Mesothelial cell of epicardium (in vitro differentiated cells): ENCODE measurements at places on chromosomes 2 and 18.

GRCh38 chr2:236080412-236080811, 87.8 kb downstream of the GBX2 start:
- no peak for DNase-seq

- DNase-seq: no peak
Observed at GRCh38 chr18:29188760-29189159, 1011.8 kb upstream of the CDH2 start.

DNA sequence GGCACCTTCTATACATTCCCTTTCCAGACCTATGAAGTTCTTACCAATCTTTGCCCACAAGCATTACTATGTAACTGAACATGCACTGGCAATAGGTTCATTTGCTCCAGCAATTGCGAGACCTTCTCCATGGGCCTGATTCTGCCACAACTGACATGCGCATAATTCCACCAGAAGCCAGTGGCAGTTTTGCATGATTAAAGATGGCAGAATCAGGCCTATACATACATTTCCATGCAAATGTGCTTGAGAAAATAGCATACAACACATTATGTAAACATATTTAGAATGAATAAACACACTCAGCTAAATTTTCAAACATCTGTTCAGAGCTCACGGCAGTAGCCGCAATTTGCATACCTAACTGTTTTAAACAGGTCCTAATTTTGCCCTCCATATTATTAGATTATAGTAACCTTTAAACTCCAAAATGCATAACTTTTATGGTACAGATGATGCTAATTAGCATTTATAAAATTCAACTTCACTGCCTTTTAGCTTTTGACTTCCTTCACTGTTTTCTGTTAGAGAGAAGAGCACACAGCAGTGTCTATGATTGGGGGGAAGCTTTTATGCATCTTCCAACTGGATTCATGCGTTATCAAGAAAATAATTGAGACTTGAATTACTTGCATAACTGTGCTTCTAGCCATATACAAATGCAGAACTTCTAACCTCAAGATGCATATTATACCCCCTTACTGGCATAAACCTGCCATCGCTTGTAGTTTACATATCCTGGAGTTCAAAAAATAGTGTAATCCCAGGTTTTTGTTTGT, 155.3 kb upstream of the CDH19 start:
- no peak for DNase-seq

- DNase-seq: no peak
Observed at GRCh38 chr18:79856119-79857007, 58.6 kb downstream of the KCNG2 start.

GRCh38 chr2:121196132-121196848, 88.7 kb downstream of the TFCP2L1 start:
- DNase-seq: no peak

DNA sequence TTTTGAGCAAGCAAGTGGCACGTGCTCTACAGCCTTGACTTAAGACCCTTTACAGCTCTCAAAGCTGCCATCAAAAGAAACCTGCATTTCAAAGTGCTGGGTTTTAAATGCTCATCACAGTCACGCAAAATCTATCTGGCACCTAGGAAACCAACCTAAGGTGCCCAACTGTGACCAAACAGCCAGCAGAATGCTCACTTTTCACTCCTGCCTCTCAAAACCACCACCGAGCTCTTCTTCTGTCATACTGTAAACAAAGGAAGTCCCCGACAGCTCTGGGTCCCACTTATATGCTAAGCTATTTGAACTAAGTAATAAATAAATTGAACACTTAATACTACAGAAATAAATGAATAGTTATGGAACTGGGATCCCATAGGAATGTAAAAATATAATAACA, 33.6 kb downstream of the SATB2 start:
- no peak for DNase-seq

DNA sequence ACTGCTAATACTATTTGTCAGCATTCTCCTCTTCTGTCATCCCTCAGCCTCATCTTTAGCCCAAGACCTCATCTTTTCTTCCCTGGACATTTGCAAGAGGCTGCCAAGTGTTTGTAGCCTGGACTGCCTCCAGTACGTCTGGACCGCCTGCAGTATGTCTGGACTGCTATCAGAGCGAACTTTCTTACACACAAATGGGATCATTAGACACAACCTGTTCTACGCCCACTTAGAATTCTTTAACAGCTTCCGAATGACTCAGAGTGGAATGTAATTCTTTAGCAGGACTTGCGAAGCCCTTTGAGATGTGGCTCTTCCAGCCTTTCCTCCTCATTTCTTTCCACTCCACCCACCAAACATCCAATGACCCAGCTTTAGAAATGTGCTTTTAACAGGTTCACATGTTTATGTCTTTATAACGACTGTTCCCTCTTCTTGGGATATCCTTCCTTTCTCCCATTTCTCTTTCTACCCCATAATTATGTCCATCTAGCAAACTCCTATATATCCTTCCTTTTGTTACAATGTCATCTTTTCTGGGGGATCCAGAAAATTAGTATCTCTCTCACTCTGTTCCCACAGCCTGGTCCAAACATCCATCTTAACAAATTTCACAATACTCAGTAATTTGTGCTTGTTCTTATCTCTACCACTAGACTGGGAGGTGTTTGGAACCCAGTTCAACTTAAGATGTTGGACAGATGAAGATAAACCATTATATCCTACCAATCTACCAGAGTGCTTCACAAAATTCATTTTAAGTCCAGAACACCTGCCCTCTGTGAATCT, 171.3 kb upstream of the PGAP1 start:
- no peak for DNase-seq

DNA sequence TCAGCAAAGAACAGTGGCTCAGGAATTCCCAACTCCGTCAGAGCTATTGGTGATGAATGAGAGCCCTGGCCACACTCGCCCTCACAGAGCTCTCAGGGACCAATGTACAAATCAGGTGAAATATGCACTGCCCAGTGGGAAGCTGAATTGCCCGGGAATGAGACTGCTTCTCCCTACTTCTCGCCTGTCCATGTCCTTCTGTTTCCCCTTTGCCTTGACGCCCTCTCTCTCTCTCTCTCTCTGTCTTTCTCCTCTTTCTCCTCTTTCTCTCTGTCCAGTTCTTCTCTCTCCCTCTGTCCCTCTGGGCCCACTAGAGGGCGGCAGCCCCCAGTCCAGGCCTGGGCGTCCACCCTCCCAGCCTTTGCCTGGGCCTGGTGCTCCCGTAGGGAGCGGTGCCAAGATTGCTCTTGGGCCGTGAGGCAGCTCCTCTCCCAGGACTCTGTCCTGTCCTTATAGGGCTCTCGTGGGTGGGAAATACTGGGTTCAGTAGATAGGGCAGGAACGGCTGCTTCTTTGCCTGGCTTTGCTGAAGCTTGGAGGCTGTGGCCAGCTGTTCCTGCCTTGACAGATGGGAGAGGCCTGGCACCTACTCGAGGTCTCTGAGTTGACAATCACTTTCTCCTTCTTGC, 28.4 kb upstream of the PUM2 start:
- peak; percentile 75 for DNase-seq

- no peak for DNase-seq
Observed at GRCh38 chr2:233705911-233706506, 6.7 kb upstream of the UGT1A5 start.

DNA sequence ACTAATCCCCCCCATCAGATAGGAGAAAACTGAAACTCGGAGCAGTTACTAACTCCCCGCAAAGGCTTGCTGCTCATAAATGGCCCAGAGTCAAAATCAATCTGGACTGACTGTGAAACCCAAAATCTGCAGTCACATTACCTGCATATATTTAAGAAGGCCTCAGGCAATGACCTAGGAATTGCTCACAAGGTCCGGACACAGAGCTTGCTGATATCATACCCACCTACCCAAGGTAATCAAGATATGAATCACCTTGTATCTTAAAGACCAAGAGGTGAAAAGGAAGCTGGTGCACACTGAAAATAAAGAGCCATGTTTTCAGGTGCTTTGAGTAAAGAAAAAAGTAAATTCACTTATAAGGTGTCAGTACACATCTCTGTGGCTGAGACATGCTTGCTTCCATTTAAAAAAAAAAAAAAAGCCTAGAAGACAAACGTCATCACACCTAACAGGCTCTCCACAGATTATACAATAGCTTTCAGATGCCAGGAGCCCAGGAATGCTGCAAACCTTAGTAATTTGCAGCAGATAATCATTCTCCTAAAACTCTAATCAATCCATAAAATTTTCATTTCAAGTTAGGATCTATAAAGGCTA, 195.4 kb downstream of the ZEB2 start:
- no peak for DNase-seq

- no peak for DNase-seq
Observed at GRCh38 chr18:3466045-3466444, 16.1 kb downstream of the TGIF1 start.

- DNase-seq: no peak
Observed at GRCh38 chr2:75609937-75610508, 36.6 kb upstream of the MRPL19 start.

DNA sequence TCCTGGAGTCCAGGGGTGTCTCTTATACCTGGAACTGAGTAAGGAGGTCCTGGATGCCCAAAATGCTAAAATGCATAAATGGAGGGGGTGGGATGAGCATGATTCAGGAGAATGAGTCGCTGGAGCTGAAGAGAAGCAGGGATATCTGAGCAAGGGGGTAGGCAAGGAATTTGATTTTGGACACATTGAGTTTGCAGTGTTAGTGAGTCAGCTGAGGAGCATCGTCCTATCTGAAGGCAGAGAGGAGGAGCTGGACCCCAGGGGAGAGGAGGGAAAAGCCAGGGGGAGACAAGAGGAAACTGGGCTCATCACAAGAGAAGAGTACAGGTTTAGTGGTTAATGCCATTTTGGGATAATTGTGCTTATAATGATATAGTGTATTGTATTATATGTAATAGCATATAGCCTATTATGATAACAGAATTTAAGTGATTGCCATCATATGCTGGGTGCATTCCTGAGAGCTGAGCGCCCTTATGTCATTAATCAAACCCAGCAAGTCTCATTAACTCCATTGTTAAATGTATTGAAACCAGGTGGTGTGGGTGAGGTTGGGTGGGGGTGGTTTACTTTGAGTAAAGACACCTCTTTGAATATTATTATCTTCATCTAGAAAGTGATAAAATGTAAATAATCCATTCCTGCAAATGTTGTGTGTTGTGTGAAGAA, 12.4 kb downstream of the EHD3 start:
- no peak for DNase-seq

DNA sequence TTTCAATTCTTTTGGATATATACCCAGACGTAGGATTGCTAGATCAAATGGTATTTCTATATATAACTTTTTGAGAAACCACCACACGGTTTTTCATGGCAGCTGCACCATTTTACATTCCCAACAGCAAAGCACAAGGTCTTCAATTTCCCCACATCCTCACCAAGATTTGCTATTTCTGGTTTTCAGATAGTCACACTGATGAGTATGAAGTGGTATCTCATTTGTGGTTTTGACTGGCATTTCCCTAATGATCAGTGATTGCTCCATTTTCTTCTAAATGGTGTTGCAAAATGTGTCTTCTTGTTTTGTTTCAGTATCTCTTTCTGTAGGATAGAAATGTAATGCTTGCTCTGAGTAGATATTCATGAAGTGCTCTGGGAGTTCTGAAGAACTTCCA, 52.0 kb downstream of the ANKRD44 start:
- DNase-seq: no peak

- no peak for DNase-seq
Observed at GRCh38 chr18:9587924-9588323, 26.4 kb downstream of the PPP4R1 start.

GRCh38 chr2:127465258-127465657, 47.0 kb downstream of the PROC start:
- no peak for DNase-seq

DNA sequence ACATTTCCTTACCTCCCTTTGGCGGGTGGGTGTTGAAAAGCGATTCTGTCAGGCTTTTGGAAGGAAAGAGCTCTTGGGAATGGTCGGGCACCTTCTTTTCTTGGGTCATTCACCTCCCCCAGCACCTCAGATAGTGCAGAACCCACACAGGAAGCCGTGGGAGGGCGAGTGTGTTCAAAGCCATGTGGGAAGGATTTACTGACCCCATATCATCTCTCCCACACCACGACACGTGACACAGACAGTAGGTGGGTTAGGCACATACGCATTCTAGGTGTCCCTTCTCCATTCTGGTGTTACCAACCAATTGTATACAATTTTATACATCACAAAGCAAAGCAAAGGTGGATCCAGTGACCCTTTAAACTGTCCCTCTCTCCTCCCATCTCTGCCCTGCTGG, 263.7 kb upstream of the REV1 start:
- no peak for DNase-seq
